ENCODE measurements at places on chromosomes 3 and 15.

DNA sequence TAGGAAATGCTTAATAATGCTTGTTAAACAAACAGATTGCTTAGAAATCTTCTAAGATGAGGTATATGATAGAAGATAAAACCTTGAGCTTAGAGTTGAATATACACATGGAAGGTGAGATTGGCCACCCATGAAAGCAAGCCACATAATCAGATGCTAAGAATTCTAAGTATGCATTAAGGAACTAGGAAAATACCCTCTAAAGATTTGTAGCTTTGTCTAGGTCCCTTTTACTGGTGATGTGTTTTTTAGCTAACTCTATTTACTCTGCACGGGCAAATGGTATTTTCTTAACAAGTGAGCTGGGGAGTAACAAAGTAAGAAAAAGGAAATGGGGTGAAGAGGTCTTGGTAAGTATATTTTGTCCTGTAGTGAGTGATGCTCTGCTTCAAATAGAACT, 310.3 kb downstream of the OXSM start:
- no peak for DNase-seq

- no peak for DNase-seq
These were observed 881.8 kb downstream of the SI start for GRCh38 chr3:164196477-164196876.

DNA sequence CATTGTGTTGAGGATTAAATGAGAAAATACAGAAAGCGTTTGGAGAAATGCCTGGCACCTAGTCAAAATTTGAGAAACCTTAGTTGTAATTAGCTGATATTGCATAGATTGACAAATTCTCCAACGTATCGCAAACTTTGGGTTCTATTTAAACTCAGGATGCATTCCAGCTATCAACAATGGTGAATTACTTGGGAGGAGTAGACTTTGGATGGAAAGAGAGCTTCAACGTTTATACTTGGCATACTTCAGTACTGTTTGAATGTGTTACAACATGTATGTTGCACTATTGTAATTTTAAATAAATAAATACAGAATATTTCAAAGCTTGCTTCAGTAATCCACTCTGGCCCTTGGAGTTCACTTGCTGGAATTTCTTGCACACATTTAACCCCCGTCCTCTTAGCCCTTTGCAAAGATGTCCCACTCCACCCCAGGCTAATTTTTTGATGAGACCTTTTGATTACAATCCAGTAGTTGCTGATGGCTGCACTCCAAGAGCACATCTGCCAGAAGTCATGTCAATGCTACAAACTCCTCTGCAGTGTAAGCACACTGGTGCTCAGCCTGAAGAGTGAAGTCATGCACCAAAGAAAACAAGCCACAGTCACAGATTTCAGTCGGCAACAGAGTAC, 4.7 kb upstream of the DIS3L start:
- no peak for DNase-seq

DNA sequence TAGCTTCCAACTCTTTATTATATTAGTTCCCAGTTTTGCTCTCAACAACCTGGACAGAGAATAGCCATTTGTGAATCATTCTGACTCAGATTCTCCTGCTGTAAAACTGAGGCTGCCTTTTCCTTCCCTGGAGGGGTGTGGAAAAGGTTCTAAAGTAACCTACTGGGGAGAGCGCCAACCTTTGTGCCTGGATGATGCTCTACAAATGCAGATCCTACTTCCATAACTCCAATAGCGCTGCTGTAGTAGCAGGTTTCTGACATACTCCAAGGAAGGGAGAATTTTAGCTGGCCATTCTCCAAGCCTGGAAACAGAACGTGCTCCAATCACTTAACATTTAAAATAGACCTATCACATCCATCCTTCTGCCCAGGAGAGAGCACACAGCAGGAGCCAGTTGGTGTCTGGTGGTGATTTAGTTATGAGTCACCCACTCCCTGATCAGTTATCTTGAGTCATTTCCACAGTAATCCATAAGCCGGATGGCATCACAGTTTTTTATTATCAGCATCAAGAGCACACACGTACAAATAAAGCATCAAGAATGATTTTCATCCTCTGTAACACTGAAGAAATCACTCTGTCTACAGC, 38.3 kb downstream of the MYH15 start:
- no peak for DNase-seq

- DNase-seq: no peak
These were observed 252.1 kb upstream of the KCNMB2 start for GRCh38 chr3:178284181-178284580.

DNA sequence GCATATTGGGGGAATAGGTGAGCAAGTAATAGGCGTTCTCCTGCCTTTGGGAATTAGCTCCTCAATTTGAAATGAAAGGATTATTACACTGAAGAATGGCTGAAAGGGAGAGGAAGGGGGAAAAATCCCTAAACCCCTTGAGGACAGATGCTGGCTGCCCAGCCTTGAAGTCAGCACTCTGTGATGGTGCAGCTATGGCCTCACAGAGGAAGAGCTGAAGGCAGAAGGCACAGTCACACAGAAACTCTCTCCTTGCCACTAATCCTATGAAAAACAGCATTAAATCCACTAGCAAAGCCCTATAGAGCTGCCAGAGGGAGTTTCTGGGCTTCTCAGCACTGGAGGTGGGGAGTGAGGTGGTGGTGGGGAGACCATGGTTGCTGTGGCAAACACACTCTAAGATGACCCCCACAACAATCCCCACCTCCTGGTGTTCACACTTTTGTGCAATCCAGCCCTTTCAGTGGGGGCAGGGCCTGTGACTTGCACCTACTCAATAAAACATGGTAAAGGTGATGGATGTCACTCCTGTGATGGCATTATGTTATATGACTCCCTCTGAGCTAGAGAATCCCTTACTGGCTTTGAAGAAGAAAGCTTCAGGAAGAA, 101.2 kb downstream of the RFTN1 start:
- no peak for DNase-seq

DNA sequence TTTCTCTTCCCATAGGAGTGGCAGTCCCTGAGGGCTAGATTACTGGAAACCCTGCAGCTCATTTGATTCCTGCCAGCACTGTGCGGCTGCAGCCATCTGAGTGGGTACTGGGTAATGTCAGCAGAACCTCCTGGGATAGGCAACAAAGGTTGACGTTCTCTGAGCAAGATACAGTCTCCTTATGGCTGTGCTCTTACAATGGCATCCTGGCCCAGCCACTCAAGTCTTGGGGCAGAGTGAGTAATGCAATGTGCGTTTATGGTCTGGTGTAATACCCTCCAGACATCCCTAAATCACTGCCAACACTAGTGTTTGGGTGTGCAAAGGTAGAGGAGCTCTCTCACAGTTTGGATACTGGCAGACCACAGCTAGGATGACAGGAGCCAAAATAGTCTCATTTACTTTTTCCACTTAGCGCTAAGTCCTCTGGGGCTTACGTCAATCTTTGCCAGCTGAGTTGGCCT, 775.8 kb downstream of the ZNF385D start:
- DNase-seq: no peak

- DNase-seq: no peak
These were observed 622.2 kb downstream of the ZPLD1 start for GRCh38 chr3:103057003-103057402.

- no peak for DNase-seq
These were observed 104.2 kb upstream of the RAD18 start for GRCh38 chr3:9067352-9067975.

GRCh38 chr3:923161-923910, 169.5 kb upstream of the CNTN6 start:
- no peak for DNase-seq

DNA sequence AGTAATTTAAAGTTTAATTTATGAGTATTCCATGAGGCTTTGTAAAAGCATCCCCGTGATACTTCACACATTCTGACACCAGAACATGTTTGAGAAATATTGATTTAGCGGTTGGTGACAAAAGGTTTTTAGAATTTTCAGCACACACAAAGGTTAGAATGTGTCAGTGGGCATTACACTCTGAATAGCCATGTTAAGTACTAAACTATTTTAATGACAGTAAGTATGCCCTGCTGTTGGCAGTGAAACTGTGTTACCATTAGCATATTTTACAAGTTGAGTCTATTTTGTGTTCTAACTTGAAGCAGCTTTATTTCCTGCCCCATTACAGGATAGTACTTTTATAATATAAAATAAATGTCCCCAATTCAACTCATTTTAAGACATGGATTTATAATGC, 66.5 kb downstream of the ADAMTSL3 start:
- DNase-seq: no peak

DNA sequence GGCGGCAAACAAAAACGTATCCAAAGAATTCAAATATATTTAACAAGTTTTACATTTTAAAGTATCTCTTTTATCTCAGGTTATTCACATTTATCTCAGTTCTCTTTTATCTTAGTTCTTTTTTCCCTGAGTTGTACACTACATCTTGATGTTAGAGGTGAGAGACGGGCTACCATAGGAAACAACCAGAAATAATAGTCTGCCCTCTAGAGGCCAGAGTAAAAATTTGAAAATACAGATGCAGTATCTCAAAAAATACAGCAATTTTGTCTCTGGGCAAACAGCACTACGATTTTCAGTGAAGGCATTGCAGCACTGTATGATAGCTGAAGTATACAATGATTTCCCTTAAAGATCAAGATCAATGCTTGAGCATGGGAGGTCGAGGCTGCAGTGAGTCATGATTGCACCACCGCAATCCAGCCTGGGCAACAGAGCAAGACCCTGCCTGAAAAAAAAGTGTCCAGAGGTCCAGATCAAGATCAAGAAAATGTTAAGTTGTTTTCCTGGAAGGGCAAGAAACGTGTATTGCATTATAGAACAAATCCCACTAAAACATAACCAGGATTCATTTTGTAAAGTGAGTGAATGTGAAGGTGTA, 82.6 kb upstream of the ATP11B start:
- no peak for DNase-seq

- no peak for DNase-seq
These were observed 91.8 kb upstream of the LMOD3 start for GRCh38 chr3:69214241-69214640.

GRCh38 chr3:31724651-31725050, 191.9 kb downstream of the STT3B start:
- no peak for DNase-seq

Data from stimulated activated CD4-positive, alpha-beta T cell treated with anti-CD3 and anti-CD28 coated beads, Interleukin-2, amount 100 ng/mL, for 4 hours (primary cell).